Spleen (tissue), 13 donors: ENCODE measurements at places on chromosomes 7 and 10. TPM values are rescaled to one million over a fixed set of nuclear protein-coding genes. Genes with fewer than 3 reads are reported as not detected.

GBX1 gene
- total RNA-seq, result not detected

GNAI1 gene
- total RNA-seq, result 12.8 TPM

NPY4R2 gene
- not detected for total RNA-seq

DENND2A gene
- total RNA-seq, result 21.7 TPM

TMEM168 gene
- total RNA-seq, result 40.0 TPM

OR13A1 gene
- 0.56 TPM for total RNA-seq

ASB13 gene
- 22.0 TPM for total RNA-seq

CYP2C19 gene
- not detected for total RNA-seq

RNF32 gene
- total RNA-seq, result 0.75 TPM

PI4K2A gene
- total RNA-seq, result 26.8 TPM

HOXA9 gene
- 0.51 TPM for total RNA-seq

PROSER2 gene
- 14.2 TPM for total RNA-seq

PLAU gene
- total RNA-seq, result 73.7 TPM

SMNDC1 gene
- 33.7 TPM for total RNA-seq

ADRA2A gene
- total RNA-seq, result 35.0 TPM

PLPP4 gene
- not detected for total RNA-seq

ENTPD1 gene
- total RNA-seq, result 64.1 TPM

SLC26A5 gene
- total RNA-seq, result 0.44 TPM

LRIT1 gene
- not detected for total RNA-seq

OR2F2 gene
- total RNA-seq, result not detected

CNPY1 gene
- not detected for total RNA-seq

NPC1L1 gene
- total RNA-seq, result not detected

ZNF680 gene
- 42.0 TPM for total RNA-seq

VSIR gene
- 307 TPM for total RNA-seq

SLC29A4 gene
- total RNA-seq, result 2.4 TPM

GJD4 gene
- total RNA-seq, result not detected

AZGP1 gene
- total RNA-seq, result not detected

CYP3A4 gene
- not detected for total RNA-seq

PAPOLB gene
- total RNA-seq, result 0.15 TPM

SYT15B gene
- total RNA-seq, result 1.3 TPM

ZNF273 gene
- 9.8 TPM for total RNA-seq

TRIL gene
- 6.7 TPM for total RNA-seq

GIMAP7 gene
- total RNA-seq, result 95.7 TPM

SLC18A3 gene
- not detected for total RNA-seq

PNLIPRP1 gene
- 1.2 TPM for total RNA-seq

SCART1 gene
- total RNA-seq, result 5.8 TPM

AHR gene
- total RNA-seq, result 95.9 TPM

SPAG6 gene
- total RNA-seq, result not detected

ERVW-1 gene
- not detected for total RNA-seq

ANXA8 gene
- not detected for total RNA-seq

AASS gene
- 12.1 TPM for total RNA-seq

PRDX3 gene
- 98.7 TPM for total RNA-seq

DPYSL4 gene
- total RNA-seq, result 3.8 TPM

GPR26 gene
- total RNA-seq, result not detected

ADAMTS14 gene
- total RNA-seq, result 0.09 TPM

STEAP1B gene
- total RNA-seq, result 16.5 TPM

FEZF1 gene
- total RNA-seq, result not detected

AKR1C4 gene
- total RNA-seq, result not detected

ZNF365 gene
- 0.70 TPM for total RNA-seq

BCL7B gene
- 48.6 TPM for total RNA-seq

SPDYE1 gene
- not detected for total RNA-seq
